Urinary bladder (tissue), 4 donors: ENCODE measurements at places on chromosomes 12 and 14. TPM values are rescaled to one million over a fixed set of nuclear protein-coding genes. Genes with fewer than 3 reads are reported as not detected.

Gene ZFP36L1
- total RNA-seq: 82.2 TPM

Gene SYCP3
- total RNA-seq: 0.21 TPM

Gene ASCL1
- total RNA-seq: 0.32 TPM

Gene SLC25A47
- total RNA-seq: not detected

DNA sequence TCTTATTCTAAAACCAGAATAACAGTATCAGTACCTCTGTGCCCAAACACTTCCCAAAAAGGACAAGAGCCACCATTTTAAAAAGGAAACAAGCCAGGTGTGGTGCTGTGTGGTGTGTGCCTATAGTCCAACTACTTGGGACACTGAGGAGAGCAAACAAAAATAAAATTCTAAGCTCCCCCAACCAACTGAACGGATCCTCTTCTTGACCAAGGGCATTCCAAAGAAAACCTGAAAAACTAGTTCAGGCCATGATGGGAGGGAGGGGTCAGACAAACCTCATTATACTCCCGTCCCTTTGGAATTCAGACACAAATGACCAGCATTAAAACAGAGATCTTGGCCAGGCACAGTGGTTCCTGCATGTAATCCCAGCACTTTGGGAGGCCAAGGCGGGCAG lies 20.5 kb downstream of the SLC11A2 start:
- DNase-seq: peak; percentile 43

- no peak for DNase-seq
These were observed 581 bp downstream of the ARG2 start for GRCh38 chr14:67620217-67620785.

GRCh38 chr14:105617201-105617777 lies 90.9 kb downstream of the TMEM121 start:
- no peak for DNase-seq
